ENCODE measurements at places on chromosomes 16 and 17.

DNA sequence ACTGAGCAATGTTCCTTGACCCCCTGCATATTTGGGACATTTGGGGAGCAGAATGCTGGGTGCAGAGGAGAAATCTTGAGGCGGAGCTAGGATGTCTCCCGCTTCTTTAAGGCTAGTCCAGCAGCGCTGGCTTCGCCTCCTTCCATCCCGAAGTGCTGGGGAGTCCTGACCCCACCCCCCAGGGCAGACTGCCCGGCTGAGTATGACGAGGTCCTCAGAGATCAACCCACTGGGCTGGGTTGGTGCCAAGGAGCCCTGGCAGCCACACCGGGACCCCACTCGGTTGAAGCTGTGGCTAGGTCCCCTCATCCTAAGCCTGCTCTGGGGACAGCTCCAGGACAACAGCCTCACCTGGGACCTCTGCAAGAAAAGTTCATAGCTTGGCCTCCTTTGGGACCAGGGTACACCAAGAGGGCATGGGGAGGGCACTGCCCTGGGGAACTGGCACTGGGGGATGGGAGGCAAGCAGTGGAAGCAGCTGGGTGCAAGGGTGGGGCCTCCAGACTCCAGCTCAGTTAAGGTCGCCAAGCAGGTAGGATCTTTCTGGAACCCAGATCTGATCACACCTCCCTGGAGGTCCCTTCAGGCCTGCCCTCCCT is 11.0 kb downstream of the RHBDF2 start:
- peaks cover 4% of the 10 kb centered on the region for H3K4me1 ChIP-seq
- H3K27me3 ChIP-seq: no peaks in the 10 kb centered on the region
- no peaks in the 10 kb centered on the region for H3K36me3 ChIP-seq

DNA sequence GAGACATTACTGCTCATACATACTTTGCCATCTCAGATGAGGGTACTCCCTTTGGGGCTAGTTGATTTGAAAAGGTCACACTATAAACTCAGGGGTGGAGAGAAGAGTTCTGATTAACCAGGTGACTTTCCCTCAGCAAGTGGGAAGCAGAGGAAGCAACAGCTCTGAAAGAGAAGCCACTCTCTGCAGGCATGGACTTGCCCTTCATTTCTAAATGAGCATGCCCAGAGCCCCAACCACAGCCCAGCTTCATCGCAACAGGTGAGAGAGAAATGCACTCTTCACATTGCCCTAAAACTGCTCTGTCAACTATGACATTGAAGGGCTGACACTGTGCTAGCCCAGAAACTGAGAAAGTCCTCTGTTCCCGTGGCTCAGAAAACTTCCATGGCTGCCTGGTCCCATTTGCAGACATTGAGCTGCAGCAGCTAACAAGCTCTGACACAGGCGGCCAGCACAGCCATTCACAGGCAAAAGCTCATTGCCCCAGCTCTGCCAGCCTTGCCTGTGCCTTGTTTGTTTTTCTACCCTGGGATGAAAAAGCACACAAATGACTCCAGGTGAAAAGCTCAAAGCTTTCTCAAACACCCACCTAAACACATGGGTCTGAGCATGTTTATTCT is 419.8 kb upstream of the DYNLRB2 start:
- no peak for DNase-seq
- H3K4me3 ChIP-seq: no peak overlapping the region
- H3K27ac ChIP-seq: no peak overlapping the region
- H3K27me3 ChIP-seq: no peaks in the 10 kb centered on the region
- no peaks in the 10 kb centered on the region for H3K36me3 ChIP-seq

GRCh38 chr16:73043828-73044467 is 4.0 kb downstream of the ZFHX3 start:
- no peaks in the 10 kb centered on the region for H3K36me3 ChIP-seq
- peaks cover 86% of the 10 kb centered on the region for H3K4me1 ChIP-seq
- peak overlapping the region; percentile 61 for H3K4me3 ChIP-seq
- H3K27me3 ChIP-seq: no peaks in the 10 kb centered on the region

DNA sequence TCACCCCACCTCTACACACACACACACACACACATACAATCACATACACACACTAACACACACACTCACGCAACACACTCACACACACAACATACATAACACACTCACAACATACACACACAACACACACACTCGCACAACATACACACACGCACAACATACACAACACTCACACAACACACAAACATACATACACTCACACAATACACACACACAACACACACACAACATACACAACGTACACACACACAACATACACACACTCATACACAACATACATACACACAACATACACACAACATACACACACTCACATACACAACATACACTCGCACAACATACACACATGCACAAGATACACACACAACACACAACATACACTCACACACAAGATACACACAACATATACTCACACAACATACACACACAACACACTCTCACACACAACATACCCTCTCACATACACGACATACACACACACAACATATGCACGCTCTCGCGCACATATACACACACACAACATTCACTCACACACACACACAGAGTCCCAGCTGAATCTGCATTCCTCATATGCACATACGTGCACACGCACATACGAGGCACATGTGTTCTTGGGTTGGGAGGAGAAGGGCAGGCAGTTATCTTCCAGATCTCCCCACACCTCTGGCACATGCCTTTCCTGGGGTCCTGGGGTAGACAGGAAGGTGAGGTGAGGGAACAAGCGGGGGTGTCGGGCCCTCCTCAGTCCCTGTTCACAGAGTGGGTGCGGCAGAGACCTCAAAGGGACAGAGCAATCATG is 1.1 kb downstream of the ASGR2 start:
- H3K27me3 ChIP-seq: no peaks in the 10 kb centered on the region
- H3K36me3 ChIP-seq: no peaks in the 10 kb centered on the region
- H3K4me3 ChIP-seq: no peak overlapping the region
- no peak for DNase-seq
- H3K27ac ChIP-seq: no peak overlapping the region
- H3K4me1 ChIP-seq: no peaks in the 10 kb centered on the region

DNA sequence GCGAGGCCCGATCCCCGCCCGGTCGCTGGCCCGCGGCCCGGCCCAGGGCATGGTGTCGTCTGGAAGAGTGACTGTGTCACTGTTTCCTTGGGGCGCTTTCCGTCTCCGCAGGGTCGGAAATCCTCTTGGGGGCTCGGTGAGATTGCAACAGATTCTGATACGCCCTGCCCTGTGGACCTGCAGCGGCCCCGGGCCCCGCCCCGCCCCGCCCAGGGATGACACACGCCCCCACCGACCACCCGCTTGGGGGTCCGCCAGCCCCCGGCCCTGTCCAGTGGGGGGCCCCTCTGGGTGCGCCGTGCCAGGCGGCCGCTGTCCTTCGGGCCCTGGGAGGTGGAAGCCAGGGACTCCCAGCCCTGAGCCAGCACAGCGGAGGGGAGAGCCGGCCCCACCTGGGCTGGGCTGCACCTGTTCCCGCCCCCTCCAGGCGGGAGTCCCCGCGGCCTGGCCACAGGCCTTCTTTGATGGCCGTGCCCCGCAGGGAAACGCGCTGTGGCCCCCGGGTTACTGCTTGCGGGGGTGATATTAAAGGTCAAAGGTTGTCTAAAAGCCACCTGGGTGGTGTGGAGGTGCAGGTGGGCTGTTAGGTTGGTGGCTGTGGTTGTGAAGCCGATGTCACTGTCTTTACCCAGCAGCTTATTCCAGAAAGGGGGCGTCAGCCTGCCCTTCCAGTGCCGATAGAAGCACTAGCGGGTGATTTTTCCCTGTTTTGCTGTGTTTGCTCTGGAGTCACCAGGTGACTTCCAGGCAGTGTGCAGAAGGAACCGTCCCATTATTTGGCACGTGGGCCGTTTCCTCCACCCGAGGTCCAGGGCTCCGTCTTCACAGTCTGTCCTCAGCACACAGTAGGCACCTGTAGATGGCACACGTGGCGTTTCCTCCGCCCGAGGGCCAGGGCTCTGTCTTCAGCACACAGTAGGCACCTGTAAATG is 752 bp downstream of the TBC1D24 start:
- DNase-seq: no peak
- peak overlapping the region; percentile 90 for H3K4me3 ChIP-seq
- peaks cover 19% of the 10 kb centered on the region for H3K4me1 ChIP-seq
- no peaks in the 10 kb centered on the region for H3K27me3 ChIP-seq
- no peaks in the 10 kb centered on the region for H3K36me3 ChIP-seq
- H3K27ac ChIP-seq: no peak overlapping the region

DNA sequence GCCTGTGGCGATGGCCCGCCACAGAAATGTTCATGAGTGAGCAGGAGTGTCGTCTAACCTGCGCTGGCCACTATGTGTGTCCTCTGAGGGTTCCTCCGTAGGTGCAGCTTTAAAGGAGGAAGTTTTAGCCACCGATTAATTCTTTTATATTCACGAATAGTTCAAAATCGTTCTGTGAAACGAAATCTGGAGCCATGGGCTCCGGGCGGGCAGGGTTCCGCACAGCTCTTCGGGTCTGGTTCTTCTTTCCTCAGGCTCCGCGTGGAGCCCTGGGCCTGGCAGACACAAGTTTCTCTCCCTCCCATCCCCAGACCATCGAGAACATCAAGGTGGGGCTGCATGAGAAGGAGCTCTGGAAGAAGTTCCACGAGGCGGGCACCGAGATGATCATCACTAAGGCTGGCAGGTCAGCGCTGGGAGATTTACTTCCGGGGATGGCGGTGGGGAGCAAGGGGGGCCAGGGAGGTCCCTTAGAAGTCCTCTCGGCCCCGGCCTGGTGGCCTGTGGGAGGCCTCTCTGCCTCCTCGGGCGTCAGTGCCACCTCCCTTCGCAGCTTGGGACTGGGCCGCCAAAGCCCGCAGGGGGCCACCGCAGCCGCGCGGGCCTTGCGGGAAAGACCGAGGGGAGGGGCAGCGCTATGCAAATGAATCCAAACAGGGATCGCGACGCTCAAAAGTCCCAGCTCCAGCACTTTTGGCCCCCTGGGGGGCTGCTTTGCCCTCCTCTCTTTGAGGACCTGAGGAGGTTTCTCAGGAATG is 5.2 kb downstream of the TBX4 start:
- no peak overlapping the region for H3K27ac ChIP-seq
- H3K36me3 ChIP-seq: no peaks in the 10 kb centered on the region
- H3K4me3 ChIP-seq: peak overlapping the region; percentile 66
- DNase-seq: no peak
- H3K4me1 ChIP-seq: peaks cover 18% of the 10 kb centered on the region
- peaks cover 40% of the 10 kb centered on the region for H3K27me3 ChIP-seq

GRCh38 chr17:74740173-74740572 is 3.1 kb downstream of the RAB37 start:
- peaks cover 36% of the 10 kb centered on the region for H3K4me1 ChIP-seq
- H3K27me3 ChIP-seq: no peaks in the 10 kb centered on the region
- no peaks in the 10 kb centered on the region for H3K36me3 ChIP-seq
- DNase-seq: no peak
- no peak overlapping the region for H3K27ac ChIP-seq

DNA sequence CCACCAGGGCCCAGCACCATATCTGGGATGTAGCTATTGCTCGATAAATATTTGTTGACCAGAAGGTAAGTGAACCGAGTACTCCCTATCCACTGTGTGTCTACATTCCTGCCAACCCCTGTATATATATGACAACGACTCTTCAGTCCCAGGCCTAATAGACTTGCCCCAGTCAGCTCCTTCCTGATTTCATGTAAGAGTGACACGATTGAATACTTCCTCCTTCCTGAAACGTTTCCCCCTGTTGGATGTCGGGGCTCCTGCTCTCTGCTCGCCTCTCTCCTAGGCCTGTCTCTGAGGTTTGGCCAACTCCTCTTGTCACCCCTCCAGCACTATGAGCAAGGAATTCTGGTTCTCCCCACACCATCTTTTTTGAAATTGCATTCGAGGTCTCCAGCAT is 178.9 kb downstream of the PRKCA start:
- H3K27me3 ChIP-seq: no peaks in the 10 kb centered on the region
- H3K36me3 ChIP-seq: no peaks in the 10 kb centered on the region
- no peak overlapping the region for H3K27ac ChIP-seq
- no peak for DNase-seq
- H3K4me1 ChIP-seq: no peaks in the 10 kb centered on the region
- H3K4me3 ChIP-seq: no peak overlapping the region

DNA sequence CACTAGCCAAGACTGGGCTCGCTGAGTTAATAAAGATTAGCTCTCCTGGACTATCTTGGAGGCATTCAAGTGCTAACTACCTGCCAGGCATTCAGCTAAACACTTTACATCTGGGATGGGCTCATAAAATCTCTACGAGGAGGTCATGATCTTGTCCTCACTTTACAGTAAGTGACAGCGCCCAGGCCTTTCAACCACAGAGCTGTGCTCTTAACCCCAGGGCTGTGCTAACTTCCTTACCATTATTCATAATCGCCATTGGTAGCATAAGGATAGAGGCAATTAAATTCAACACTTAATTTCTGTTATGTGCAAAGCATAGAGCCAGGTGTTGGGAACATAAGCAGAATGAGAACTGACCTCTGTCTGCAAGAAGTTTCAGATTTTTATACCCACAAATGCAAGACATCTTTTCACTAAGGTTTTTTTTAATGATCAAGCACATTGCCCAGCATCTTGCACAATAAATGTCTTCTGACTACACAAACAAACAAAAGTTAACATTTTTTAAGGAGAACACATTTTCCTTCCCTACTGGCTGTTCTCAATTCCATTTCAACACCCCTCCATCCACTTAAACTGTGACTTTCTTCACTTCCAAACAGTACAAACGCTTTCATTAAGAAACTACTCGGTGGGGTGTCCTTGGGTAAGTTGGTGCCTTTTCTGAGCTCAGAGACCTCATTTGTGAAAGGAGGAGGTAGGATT is 172.3 kb downstream of the C16orf78 start:
- DNase-seq: no peak
- H3K4me1 ChIP-seq: no peaks in the 10 kb centered on the region
- no peaks in the 10 kb centered on the region for H3K36me3 ChIP-seq
- no peaks in the 10 kb centered on the region for H3K27me3 ChIP-seq
- no peak overlapping the region for H3K4me3 ChIP-seq

GRCh38 chr17:11278186-11278991 is 37.4 kb downstream of the SHISA6 start:
- H3K4me3 ChIP-seq: no peak overlapping the region
- no peaks in the 10 kb centered on the region for H3K36me3 ChIP-seq
- H3K27me3 ChIP-seq: no peaks in the 10 kb centered on the region
- no peak for DNase-seq
- no peak overlapping the region for H3K27ac ChIP-seq

DNA sequence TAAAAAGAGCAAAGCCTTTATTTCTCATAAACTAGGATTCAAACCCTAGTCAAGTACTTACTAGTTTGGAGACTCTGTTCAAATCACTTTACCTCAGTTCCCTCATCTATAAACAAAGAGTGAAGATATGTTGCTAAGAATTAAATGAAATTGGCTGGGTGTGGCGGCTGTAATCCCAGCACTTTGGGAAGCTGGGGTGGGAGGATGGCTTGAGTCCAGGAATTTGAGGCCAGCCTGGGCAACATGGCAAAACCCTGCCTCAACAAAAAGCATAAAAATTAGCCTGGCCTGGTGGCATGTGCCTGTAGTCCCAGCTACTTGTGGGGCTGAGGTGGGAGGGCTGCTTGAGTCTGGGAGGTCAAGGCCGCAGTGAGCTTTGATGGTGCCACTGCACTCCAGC is 114.5 kb upstream of the CREBBP start:
- no peaks in the 10 kb centered on the region for H3K27me3 ChIP-seq
- H3K4me1 ChIP-seq: peaks cover 14% of the 10 kb centered on the region
- DNase-seq: no peak
- H3K36me3 ChIP-seq: peaks cover 3% of the 10 kb centered on the region
- no peak overlapping the region for H3K27ac ChIP-seq
